Renal pelvis (tissue), 12 donors: ENCODE measurements at places on chromosomes 7 and 10. TPM values are rescaled to one million over a fixed set of nuclear protein-coding genes. Genes with fewer than 3 reads are reported as not detected.

The HMX2 gene
- polyA plus RNA-seq = 1.6 TPM

DNA sequence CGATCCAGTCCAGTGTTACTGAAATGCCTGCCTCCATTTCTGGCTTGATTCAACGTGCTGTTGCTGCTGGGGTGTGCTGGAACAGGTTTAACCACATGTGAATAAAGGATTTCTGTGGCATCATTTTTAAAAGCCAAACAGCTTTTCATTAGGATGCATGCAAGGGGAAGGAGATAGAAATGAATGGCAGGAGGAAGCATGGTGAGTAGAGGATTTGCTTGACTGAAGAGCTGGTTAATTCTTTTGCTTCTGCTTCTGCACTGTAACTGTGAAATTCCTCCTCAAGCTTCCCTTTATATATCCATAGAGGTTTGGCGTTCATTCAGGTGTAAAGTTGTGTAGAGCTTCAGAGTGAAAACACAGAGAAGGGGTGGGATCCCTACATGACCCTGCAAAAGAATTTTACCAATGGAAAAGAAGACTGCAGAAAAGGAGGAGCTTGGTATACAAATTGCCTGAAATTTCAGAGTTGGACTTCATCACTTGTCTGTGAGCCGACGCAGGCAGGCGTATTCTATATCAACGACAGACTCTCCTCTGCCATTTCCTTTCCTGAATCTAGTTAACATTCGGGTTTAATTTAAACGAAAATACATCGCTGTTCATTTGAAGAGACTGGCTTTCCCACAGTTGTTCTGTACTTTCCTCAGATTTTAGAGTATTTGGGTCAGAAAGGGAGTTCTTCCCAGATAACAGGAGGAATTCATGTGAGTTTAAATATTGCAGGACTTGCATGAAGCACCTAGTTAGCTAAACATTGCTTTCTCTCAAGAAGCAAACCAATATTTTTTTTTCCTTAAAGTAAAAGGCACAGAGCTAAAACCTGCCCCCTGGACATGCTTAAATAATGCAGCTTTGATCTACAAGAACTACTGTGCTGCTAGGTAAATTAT is at the start of gene SOSTDC1:
SOSTDC1 (minus strand) TSS at position 270 of the 893 bp plus-strand sequence; CDS start at position 200, 70 bp downstream.
- DNase-seq = peak; percentile 70

The CRHR2 gene
- not detected for polyA plus RNA-seq

The NUTM2A gene
- polyA plus RNA-seq = 5.3 TPM

The CAV2 gene
- polyA plus RNA-seq = 23.7 TPM

DNA sequence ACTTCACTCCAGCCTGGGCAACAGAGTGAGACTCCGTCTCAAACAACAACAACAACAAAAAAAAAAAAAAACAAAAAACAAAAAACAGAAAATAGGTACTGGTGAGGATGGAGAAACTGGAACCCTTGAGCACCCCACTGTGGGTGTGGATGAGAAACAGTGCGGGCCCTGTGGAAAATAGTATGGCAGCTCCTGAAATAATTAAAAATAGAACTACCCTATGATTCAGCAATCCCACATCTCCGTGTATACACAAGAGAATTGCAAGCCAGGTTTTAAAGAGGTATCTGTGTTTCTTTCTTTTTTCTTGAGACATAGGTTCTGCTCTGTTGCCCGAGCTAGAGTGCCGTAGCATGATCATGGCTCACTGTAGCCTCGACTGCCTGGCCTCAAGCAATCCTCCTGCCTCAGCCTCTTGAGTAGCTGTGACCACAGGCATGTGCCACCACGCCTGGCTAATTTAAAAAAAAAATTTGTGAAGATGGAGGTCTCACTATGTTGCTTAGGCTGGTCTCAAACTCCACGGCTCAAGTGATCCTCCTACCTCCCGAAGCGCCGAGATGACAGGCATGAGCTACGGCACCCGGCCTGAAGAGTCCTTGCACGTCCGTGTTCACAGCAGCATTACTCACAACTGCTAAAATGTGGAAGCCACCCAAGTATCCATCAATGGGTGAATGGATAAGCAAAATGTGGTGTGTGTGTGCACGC is 39.5 kb downstream of the EBF3 start:
- no peak for DNase-seq

DNA sequence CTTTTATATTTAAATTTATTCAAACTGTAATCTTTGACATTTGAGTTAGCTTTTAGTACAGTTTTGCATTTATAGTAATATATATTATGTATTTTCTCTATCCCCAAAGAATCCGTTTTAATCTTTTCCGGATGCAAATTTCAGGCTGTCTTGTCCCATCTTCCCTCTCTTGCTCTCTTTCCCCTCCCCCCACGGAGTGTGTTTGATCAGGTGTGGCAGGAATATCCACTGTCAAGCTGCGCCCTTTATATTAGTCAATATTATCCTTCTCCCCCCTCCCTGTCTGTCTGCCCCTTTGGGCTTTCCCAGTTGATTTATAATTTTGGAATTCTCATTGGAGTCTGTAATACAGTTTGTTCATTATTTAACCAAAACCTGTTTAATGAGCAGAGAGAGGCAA is 19.0 kb downstream of the GBF1 start:
- no peak for DNase-seq

The STEAP1 gene
- polyA plus RNA-seq = 13.3 TPM

GRCh38 chr7:157751951-157752673 is 415.3 kb downstream of the DNAJB6 start:
- no peak for DNase-seq

DNA sequence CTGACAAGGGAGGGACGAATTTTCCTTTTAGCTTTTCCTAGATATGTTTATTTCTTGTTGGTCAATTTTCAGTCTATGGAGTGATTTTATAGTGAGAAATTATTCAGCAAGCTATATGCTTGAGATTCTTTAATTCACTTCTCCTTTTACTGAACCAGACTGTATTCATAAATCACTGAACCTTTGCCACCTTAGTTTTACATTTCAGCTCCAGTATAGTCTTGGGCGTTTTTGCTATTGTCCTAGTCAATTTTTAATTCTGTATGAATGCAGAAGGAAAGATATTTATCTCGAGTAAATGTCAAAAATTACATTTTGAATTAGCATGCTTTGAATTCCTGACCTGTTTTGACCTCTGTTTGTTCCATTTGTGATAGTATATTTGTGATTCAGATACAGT is 468.9 kb downstream of the IPMK start:
- no peak for DNase-seq
